ENCODE measurements at places on chromosomes 5 and 9.

DNA sequence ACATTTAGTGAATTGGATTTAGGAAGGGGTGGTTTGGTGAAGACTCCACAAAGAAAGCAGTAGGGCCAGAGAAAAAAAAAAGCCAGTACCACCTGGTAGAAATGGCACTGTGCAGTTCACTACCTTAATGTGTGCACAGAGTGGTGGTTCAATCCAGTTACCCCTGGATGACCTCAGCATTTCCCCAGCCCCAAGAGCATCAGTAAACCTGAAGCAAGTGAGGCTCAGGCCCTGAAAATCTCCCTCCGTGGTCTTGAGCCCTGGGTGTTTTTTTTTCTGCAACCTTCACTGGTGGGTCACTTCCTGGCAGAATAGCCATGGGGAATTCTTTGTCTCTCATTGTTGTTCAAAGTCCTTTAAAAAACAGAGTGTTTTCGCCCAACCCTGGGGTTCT, 202.9 kb downstream of the GADD45G start:
- DNase-seq, result no peak

DNA sequence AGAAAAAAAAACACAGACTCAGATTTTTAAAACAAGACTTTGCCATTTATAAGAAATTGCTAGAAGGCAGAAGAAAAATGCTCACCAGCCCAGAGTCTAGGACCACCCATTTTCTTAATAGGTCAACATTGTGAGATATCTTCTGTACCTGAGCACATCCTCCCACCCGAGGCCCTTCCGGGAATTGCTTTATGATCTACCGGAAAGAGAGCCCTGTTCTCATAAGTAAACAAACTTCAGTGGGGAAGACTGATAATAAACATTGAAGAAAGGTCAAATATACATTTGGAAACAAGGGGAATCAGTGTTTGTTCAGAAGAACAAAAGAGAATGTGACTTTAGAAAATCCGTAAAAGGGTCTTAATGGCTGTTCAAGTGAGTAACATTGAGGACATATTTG, 44.4 kb downstream of the PRKACG start:
- no peak for DNase-seq

DNA sequence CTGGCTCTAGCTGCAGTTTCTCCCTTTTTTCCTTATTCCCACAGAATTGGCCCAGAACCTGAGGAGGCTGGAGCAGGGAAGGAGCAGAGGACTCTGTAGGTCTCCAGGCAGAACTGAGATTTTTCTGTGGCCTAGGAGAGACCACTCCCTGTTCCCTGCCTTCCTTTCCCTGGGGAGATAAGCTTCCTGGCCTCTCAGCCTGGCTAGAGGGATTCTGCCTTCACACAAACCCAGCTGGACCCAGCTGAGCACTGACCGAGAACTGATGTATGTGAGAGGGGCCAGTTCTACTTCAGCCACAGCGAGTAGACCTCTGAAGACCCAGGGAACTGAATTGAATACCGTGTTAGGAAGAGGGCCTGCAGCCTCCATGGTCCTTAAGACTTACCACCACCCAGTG, 48.0 kb downstream of the RUSC2 start:
- no peak for DNase-seq

DNA sequence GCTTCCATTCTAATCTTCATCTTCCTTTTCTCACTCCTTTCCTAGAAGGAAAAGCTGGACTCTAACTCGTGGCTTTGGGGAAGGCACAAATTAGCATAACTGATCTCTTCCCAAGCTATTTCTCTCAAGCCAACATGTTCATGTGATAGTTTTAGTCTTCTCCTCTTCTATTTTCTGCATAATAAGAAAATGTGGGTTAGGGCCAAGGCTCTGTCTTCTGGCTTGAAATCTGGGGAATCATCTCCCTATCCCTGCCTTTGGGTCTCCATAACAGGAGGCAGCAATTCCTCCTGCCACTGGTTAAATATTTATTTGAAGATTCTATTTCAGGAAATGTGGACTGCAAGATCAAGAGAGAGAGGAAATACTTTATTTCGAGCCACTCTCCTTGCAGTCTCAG, 1669.6 kb downstream of the MAT2B start:
- no peak for DNase-seq

DNA sequence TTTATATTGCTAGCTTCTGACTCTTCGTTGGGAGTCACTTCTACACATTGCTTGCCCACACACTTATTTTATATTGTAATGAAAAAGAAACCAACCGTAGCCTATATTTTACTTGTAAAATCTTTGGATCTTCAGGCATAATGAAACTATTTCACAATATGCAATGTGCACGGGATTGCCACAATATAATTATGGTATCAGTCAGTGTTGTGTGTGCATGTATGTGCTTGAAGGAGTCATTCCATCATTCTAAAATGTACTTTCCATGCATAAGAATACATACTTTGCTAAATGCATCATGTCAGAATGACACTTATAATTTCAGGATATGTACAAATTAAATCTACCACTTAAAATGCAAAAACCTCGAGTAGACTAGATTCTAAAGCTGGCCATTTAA, 64.0 kb upstream of the TLE4 start:
- no peak for DNase-seq

DNA sequence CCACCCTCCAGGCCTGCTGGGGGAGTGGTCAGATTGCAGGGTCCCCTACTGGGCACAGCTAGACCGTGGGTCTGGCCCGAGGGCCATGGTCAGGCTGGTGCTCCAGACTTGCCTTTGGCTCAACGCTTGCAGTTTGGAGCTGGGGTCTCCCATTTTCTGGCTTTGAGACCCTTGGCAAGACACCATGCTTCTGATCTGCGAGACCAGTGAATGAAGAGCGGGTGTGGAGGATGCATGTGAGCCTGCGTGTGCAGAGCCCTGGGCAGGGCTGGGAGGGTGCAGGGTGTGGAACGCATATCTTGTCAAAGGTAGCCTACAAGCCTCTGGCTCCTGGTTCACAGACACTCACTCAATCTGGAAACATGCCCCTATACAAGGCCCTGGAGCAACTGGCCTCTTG, 6.1 kb upstream of the MRNIP start:
- DNase-seq, result no peak

GRCh38 chr5:161311965-161312364, 234.6 kb downstream of the GABRB2 start:
- no peak for DNase-seq

DNA sequence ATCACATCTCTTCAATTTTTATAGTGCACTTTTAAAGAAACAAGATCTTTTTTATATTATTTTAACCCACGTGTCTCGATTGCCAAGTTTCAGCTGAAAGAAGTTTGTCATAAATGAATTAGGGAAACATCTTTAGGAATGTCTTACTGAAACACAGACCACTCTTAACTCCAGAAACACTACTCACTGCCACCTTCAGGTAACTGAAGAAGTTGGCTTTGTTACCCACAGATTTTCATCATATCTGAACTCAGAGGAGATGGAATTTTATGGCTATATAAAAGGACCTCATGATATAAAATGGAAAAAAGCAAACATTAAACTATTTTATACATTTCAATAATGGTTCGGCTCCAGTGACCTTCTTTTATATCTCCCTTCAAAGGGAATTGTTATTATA, 158.0 kb downstream of the SEMA5A start:
- no peak for DNase-seq

GRCh38 chr5:106085136-106085535, 1585.6 kb downstream of the EFNA5 start:
- DNase-seq, result no peak

DNA sequence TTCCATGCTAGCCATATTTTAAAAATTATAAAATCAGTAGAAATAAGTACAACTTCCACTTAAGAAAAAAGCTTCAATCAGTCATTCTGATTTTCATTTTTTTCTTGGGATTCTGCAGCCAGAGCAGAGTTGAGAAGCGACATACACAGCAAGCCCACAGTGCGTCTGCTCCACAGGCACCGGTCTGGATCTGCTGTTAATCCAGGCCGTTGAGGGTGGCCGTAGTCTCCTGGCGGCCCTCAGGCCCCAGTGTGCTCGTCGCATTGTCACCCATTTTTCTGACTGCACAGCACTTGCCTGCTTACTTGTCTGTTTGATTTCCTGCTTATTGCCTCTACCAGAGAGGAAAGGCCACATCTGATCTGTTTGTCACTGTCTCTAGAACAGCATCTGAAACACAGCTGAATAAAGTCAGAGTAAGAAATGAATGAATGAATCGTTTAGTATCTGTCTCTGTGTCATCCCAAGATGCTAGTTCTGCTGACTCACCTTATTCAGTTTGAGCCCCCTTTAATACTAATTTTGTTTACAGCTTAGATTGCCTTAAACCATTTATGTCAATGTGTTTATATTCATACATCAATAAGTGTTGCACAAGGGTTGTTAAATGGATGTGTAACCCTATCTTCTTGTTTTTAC, 11.6 kb upstream of the ASPN start:
- DNase-seq, result no peak

GRCh38 chr9:2557693-2558092, 63.9 kb upstream of the VLDLR start:
- DNase-seq, result no peak

DNA sequence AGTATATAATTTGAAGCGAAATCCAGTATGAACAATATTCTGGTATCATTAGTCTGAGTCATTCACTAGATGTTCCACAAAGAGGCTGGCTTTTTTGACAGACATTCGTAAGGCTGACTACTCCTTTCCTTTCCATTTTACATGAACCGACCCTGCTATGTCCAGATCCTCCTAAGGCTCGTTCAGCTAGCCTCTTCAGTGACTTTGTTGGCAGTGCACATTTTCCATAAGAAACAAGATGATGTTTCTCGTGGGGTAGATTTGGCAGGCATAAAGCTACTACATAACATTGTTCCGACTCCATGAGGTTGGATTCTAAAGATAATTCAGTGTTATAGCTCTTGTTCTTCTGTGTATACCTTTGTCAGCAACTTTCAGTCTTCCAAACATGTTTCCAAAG, 49.0 kb downstream of the ZNF462 start:
- DNase-seq, result no peak

DNA sequence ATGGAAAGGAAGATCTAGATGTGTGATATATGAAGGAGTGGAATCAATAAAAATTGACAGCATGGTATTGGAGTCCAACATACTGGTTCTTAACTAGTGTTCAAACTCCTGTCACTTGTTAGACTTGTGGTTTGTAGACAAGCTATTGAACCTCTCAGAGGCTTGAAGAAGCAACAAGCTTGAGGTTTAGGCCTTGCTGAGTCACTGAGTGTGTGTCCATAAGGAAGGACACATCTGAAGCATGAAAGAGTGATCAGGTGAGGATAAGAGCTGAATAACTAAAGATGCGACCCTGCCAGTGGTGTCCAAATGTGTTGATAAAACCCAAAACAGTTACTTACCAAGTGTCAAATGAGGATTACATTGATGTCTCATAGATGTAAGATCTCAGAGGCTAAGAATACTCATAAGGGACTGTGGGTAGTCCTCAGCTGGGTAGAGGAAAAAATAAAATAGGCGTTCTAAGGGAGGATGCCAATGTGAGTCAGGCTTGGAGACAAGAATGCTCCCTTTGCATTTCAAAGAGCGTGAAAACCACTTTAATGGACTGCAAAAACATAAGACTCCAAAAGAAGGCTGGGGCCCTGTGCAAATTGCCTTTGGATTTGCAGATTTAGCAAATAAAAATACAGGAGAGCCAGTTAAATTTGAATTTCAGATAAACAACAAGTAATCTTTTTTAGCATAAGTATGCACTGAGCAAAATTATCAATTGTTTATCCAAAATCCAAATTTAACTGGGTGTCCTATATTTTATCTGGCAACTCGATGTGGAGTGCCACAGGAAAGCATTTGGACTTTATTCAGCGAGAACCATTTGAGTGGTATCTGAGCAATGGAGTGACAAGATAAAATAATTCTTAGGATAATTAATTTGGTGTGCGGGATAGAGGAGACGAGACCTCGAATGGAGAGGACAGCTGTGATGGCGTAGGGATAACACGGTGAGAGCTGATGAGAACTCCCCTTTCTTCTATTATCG, 757.3 kb upstream of the WWC1 start:
- DNase-seq, result no peak

GRCh38 chr9:109506097-109506712, 8.1 kb upstream of the PTPN3 start:
- no peak for DNase-seq

- DNase-seq, result no peak
Observed at GRCh38 chr9:68749579-68750159, 44.6 kb downstream of the PIP5K1B start.

DNA sequence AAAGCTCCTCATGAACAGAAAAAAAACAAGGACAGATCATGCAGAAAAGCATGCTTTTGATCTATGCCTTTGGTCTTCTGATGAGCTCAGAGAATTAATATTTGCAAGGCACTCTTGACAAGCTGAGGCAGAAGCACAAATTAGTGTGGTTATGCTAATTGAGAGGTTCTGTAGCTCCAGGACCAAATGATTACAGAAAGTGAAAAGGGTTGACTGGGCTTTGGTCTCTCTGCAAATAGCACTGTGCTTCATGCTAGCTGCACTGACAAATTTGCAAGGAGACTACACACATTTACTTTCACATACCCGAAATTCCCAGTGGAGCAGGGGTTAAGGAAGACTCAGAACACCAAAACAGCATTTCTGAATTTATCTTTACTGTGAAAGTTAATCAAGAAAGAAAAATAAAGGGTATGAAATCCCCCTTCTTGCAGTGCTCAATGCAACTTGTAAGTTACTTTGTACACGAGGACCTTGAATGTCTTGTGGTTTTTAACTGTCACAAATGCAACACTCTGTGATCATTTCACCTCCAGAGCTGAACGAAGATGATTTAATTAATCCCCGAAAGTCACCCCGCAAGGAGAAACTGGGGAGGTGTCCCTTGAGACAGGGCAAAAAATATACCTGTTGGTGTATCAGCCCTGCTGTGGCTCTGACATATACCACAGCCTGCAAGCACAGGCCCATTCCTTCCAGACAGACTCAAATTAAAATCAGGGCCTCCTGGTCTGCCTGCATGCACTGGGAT, 11.9 kb downstream of the RAPGEF1 start:
- no peak for DNase-seq

DNA sequence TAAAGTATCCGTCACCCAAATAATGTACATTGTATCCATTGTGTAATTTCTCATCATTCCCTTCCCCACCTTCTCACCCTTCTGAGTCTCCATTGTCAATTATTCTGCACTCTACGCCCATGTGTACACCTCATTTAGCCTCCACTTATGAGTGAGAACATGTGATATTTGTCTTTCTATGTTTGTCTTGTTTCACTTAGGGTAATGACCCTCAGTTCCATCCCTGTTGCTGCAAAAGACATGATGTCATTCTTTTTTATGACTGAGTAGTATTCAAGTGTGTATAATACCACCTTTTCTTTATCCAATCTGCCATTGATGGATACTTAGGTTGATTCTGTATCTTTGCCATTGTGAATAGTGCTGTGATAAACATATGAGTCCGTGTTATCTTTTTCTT, 4.9 kb upstream of the SPATA31C2 start:
- DNase-seq, result no peak

GRCh38 chr9:126498331-126498730, 115.4 kb upstream of the LMX1B start:
- DNase-seq, result no peak

GRCh38 chr5:14760548-14761002, 96.1 kb downstream of the OTULIN start:
- DNase-seq, result no peak

GRCh38 chr5:50580506-50580905, 85.9 kb upstream of the PARP8 start:
- no peak for DNase-seq
